Retinal pigment epithelial cell (primary cell): ENCODE measurements at places on chromosomes 4 and X.

GRCh38 chr4:95939141-95939540, 99.2 kb downstream of the PDHA2 start:
- DNase-seq: no peak

GRCh38 chr4:160562661-160563060, 1459.8 kb downstream of the RAPGEF2 start:
- DNase-seq: no peak

GRCh38 chr4:88752076-88752463, 54.4 kb upstream of the NAP1L5 start:
- DNase-seq: no peak

GRCh38 chr4:7358100-7358735, 76.5 kb downstream of the PSAPL1 start:
- peak; percentile 94 for DNase-seq

DNA sequence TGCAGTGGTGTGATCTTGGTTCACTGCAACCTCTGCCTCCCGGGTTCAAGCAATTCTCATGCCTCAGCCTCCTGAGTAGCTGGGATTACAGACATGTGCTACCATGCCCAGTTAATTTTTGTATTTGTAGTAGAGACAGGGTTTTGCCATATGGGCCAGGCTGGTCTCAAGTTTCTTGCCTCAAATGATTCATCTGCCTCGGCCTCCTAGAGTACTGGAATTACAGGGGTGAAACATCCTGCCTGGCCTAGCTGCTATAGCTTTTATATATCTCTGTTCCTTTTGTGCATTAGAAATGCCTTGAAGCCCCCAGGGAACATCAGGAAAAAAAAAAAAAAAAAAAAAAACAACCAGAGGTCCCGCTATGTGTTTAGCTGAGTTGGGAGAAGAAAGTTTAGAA, 34.8 kb downstream of the UBE2K start:
- no peak for DNase-seq

DNA sequence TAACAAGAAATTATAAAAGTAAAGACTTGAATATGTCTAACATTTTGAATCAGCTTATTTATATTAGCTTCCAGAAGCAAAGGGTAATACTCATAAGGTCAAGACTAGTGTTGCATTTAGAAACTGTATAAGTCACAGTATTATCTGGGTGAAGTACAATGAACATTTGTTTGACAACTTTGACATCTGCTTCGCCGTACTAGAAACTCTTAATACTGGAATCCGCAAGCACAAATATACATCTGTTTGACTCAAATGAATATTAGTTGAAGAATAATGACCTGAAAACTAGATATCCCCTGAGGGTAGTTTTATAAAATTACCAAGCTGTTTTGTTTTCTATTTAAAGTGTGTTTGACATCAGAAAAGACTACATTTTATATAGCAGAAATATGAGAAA, 135.4 kb upstream of the ATOH1 start:
- DNase-seq: no peak

DNA sequence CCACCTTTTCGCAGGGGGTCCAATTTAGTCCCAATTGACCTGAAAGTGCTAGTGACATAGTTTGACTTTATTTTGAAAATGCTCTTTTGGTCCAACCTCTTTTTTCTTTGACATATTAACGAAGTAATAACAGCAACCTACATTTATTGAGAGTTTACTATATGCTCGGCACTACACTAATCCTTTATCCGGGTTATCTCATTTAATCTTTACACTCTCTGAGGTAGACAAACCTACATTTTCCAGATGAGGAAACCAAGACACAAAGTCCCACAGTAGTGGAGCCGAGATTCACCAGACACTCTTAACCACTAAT, 307 bp upstream of the ATRX start:
- DNase-seq: no peak

- DNase-seq: no peak
These were observed 832.4 kb downstream of the STIM2 start for GRCh38 chr4:27692868-27693634.

DNA sequence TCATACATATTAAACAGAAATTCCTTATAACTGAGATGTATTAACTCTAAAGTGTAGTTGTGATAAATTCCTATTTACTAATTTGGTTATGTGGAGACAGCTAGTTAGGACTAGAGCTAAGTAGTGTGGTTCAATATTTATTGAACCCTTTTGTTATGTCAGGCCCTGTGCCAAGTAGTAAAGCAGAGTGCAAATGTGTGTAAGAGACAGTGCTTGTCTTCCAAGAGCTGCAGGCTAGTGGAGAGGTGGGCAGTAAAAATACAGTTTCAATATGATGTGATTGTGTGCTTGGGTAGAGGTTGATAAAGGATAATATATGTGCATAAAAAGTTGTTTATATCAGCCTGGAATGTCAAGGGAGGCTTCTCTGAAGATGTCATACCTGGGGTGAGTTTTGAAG, 80.0 kb downstream of the TBC1D19 start:
- DNase-seq: no peak

DNA sequence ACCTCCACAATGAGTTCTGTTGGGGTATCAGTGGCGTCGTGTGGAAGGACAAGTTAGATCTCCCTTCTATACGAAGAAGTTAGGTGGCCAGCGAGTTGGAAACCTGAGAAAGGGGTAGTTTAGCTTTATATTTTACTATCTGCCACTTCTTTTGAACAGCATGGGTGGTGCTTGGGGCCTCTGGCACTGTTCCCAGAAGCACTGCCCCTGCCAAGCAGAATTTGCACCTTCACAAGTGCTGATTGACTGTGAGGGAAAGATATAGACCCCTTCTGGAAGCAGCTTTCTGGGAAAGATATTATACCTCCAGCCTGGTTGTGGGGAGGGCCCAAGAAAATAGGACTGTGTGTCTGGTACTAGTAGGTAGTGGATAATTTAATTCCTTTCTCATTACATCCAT, 246.9 kb downstream of the FBXO8 start:
- no peak for DNase-seq

GRCh38 chr4:184329235-184329634, 111.6 kb upstream of the ENPP6 start:
- no peak for DNase-seq

DNA sequence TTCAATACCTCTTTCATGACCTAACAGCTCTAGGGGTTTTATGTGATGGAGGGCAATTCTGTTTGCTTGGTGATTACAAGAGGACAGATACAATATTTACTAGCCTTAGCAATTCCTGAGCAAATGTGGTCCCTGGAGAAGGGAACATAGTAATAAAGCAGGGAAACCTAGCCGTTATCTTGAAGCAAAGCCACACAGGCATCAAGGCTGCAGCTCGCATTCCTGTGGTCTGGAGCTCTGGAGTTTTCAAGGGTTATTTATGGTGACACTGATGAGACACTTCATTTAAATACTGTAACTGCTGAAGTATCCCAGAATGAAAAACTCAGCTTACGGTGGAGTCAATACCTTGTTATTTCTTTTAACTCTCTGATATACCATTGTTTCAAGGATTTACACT, 66.8 kb downstream of the AFF2 start:
- peak; percentile 12 for DNase-seq

DNA sequence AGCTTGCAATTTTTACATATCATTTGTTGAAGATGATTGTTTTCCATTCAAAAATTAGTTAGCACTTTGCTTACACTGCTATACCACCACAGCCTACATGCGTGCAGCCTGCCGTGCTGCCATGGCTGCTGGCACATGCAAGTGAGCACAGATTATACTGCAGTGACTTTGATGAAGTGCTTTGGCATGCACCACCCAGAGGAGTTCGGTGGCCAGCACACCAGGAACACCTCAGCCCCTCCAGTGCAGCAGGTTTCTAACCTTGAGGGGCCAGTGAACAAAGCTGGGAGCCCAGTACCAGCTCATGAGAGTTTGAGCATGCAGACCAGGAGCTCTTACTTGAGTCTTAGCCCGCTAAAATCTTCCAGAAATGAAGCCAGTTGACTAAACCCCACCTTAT, 431.5 kb downstream of the DACH2 start:
- no peak for DNase-seq

- no peak for DNase-seq
These were observed 20.2 kb downstream of the MSL3 start for GRCh38 chrX:11778230-11778629.

- no peak for DNase-seq
These were observed 41.1 kb upstream of the HS3ST1 start for GRCh38 chr4:11469650-11470437.

DNA sequence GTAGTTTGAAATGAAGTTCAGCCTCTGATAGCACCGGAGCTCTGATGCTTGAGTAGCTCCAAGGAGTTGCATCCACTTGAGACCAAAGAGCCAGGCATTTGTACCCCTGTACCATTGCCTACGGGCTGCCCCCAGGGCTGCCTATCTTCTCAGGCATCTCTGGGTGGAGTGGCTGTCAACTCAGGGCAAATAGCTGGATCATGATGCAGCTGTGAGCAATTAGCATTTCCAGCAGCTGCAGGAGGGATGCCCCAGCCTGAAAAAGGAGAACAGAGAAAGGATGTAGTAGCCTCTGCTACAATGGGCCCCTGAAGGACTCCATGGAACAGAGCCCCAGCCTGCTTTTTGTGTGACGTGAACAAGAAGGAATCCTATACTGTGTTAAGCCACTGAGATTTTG, 492.6 kb downstream of the BCOR start:
- DNase-seq: no peak

DNA sequence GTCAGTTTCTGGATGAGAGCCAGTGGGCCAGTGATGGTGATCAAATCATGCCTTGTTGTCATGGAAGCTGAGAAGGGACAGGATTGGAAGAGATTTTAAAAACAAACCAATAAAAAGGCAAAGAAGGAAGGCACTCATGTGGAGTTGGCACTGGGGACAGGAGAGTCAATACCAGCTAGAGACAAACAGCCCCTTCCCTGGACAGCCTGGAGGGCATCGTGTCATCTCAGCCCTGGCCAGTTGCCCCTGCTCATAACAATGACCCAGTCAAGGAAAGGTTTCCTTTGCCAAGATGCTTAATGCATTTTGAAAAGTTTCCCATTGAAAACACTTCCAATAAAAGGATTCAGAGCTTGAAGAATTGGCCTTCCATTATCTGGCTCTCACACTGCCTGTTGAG, 55.5 kb downstream of the SCML1 start:
- no peak for DNase-seq

GRCh38 chr4:8260656-8261111, 8.9 kb upstream of the HTRA3 start:
- DNase-seq: no peak

- no peak for DNase-seq
These were observed 15.6 kb upstream of the BBS12 start for GRCh38 chr4:122716825-122717448.

DNA sequence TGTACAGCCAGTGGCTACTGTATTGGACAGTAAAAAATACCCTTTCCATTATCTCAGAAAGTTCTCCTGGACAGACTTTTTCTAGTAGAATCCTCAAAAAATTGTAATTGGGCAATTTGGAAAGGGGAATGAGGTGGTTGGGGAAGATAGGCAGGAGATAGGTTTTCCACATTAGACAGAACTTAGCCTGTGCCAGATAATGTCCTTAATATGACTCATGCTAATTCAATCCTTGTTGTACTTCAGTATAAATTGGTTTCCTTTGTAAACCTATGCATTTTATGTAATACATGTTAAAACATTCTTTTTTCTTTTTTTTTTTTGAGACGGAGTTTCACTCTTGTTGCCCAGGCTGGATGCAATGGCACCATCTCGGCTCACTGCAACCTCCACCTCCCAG, 8.9 kb downstream of the EIF4E start:
- no peak for DNase-seq

- peak; percentile 74 for DNase-seq
These were observed 640.8 kb upstream of the INTU start for GRCh38 chr4:126991965-126992364.

- no peak for DNase-seq
These were observed 32.4 kb upstream of the BLTP1 start for GRCh38 chr4:122119739-122120138.

GRCh38 chr4:10225096-10225495, 108.5 kb upstream of the WDR1 start:
- DNase-seq: no peak

GRCh38 chr4:12137575-12137974, 708.9 kb upstream of the HS3ST1 start:
- DNase-seq: no peak

DNA sequence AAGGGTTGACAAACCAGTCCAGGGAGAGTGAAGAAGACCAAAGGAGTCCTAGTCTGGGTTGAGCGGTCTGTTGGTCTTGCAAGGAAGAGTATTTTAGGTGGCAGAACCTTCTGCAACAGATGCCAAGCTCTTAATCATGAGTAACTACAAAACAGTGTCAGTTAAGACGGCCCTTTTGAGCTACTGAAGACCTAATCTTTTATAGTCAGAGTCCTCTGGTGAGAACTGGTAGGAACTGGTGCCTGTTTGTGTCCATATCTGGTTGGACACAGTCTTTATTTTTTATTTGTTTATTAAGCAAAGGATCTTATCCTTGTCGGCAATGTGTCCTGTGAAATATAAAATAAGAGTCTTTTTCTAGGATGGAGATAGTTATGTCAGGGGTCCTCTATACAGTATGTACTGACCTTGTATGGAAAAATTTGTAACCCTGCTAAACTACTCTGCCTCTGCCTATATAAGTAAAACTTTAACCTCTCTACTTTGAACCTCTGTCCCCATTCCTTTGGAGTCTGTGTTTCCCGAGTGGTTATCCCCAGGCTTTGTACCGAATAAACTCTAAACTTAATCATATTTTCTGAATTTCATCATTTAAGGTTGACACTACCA, 47.1 kb downstream of the FAM13A start:
- no peak for DNase-seq

DNA sequence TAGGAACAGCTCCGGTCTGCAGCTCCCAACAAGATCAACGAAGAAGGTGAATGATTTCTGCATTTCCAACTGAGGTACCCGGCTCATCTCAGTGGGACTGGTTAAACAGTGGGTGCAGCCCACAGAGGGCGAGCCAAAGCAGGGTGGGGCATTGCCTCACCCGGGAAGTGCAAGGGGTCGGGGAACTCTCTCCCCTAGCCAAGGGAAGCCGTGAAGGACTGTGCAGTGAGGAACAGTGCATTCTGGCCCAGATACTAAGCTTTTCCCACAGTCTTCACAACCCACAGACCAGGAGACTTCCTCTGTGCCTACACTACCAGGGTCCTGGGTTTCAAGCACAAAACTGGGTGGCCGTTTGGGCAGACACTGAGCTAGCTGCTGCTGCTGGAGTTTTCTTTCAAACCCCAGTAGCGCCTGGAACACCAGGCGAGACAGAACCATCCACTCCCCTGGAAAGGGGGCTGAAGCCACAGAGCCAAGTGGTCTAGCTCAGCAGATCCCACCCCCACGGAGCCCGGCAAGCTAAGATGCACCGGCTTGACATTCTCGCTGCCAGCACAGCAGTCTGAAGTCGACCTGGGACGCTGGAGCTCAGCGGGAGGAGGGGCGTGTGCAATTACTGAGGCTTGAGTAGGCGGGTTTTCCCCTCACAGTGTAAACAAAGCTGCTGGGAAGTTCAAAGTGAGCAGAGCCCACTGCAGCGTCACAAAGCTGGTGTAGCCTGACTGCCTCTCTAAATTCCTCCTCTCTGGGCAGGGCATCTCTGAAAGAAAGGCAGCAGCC, 84.6 kb downstream of the THOC2 start:
- DNase-seq: peak; percentile 62

DNA sequence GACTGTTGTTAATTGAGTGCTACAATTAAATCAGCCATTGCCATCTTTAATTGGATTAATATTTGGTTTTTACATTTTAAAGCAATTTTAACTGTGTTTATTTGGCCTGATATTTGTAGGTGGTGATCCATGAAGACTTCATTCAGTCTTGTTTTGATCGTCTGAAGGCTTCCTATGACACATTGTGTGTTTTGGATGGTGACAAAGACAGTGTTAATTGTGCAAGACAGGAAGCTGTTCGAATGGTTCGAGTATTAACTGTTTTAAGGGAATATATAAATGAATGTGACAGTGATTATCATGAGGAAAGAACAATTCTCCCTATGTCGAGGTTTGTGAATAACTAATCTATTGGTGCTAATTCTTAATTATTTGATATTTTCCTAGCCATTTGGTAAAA, 82.6 kb downstream of the USP9X start:
- no peak for DNase-seq
